NCI-H2227 treated with DMSO at 0.1 percent for 48 hours (cell line): ENCODE measurements at places on chromosomes 12 and 14.

GRCh38 chr12:105257321-105257728 lies 21.4 kb upstream of the APPL2 start:
- no peak for DNase-seq

DNA sequence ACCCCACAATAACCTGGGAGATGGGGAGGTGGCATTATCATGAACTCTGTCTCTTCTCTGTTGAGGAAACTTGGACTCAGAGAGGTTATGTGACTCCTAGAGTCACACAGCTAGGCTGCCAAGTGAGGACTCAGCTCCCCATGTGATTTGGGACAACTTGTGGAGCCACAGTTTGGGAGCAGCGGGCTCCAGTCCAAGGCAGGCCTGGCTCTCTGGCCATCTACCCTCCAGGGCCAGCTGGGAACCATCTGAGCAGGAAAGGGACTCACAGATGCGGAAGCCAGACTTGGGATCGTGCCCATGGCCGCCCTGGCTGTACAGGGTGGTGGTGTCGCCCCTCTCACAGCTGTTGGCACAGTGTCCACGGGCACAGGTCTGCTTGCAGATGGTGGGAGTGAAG lies 59.1 kb downstream of the ISCA2 start:
- no peak for DNase-seq

DNA sequence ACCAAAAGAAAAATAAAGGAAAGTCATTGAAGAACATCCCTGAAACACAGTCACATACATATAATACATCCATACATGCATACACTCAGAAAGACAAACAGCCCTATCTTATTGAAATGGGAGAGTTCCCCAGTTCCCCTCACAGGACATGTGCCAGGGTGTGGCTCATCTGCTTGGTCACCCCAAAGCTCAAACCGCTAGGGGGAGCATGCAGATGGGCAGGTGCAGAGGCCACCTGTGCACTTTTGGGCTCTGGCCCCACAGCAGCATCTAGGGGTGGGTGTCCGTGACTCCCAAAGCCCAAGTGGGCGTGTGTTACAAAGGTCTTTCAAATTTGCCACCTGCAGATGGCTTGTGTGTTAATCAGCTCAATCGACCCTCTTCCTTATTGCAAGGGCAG lies 75.2 kb downstream of the CMAS start:
- no peak for DNase-seq

GRCh38 chr12:122861587-122861970 lies 26.3 kb downstream of the HIP1R start:
- DNase-seq = no peak
